ENCODE measurements at places on chromosomes 6 and 20. TPM values are rescaled to one million over a fixed set of nuclear protein-coding genes. Genes with fewer than 3 reads are reported as not detected.

DNA sequence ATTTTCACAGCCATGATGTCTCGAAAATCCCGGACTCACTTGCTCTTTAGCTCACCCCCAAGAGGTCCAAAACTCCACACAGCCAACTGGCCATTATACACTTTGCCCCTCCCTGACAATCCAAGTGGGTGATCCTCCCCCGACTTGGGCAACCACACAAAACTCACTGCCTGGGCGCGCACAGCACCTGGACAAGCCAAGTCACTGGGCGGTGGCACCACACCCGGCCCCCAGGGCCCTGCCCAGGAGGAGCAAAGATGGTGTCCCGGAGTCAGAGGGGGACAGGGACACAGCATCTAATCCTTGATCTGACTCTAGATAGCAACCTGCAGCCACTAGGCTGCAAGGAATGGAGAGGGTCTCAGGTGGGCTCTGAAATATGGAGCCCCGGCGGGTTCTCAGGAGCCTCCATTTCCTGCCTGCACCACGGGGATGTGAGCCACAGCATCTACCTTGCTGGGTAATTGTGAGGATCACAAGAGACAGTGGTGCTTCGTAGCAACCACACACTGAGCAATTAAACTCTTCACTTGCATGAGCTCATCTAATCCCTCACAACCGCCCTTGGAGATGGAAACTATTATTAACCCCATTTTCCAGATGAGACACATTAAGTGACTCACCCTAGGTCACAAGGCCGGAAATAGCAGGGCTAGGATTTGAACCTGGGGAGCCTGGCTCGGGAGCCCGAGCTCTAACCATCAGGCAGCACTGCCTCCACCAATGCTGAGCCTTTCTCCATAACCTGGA, 66.6 kb downstream of the BMP7 start:
- DNase-seq: no peak

DNA sequence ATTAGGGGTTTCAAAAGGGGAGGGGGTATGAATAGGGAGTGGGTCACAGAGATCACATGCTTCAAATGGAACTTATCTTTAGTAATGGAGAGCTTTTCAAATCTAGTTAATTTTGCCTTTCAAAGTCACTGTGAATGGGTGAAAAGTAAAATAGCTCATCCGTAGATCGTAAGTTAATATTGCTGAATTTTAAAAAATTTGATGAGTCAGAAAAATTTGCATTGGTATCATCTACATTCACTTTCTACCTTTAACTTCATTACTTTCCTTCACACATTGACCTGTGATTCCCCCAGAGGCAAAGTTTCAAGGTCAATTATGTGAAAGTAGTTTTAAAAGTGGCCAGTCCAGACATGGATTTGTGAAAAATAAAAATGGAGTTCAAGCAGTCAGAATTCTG, 139.0 kb upstream of the SLC35B3 start:
- no peak for DNase-seq

The CLIC5 gene
- total RNA-seq: 0.20 TPM

- no peak for DNase-seq
These were observed 40.1 kb downstream of the ILRUN start for GRCh38 chr6:34656378-34657036.

- DNase-seq: no peak
These were observed 183.4 kb downstream of the PREX1 start for GRCh38 chr20:48644286-48644828.

DNA sequence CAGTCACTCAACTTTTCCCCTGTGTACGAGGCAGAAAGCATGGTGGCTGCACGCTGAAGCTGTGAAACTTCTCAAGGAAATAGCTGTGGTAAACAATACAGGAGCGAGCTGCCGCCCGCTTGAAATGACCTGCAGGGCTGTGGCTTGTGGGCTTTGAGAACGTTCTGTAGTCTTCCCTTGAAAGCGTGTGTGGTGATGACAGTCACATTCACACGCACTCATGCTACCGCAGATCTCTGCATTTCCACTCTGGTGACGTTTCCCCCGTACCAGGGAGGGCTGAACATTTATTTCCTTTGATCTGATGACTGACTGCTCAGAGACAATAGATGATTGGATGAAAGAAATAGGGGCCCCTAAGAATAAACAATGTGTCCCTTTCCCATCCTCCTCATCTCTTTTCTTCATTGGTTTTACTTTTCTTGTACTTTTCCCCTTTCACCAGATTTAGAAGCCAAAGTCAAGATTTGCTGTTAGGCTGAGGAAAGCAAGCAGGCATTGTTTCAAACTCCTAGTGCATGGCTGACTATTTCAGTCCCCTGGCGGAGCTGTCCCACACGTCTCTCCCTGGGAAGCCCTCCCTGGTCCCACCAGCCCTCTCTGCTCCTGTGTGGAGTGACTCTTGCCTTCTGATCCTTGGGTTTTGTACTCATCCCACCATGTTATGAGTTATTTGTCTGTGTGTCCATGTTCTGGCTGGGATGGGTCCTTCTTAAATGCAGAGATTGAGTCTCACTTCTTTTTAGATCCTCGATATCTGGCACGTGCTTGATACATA, 3.9 kb downstream of the SYTL3 start:
- DNase-seq: no peak

Data from HCT116 (cell line).